ENCODE measurements at places on chromosomes 1 and 21. TPM values are rescaled to one million over a fixed set of nuclear protein-coding genes. Genes with fewer than 3 reads are reported as not detected.

HMCN1 gene
- 150 TPM for total RNA-seq

CD1B gene
- not detected for total RNA-seq

LCE6A gene
- not detected for total RNA-seq

DNA sequence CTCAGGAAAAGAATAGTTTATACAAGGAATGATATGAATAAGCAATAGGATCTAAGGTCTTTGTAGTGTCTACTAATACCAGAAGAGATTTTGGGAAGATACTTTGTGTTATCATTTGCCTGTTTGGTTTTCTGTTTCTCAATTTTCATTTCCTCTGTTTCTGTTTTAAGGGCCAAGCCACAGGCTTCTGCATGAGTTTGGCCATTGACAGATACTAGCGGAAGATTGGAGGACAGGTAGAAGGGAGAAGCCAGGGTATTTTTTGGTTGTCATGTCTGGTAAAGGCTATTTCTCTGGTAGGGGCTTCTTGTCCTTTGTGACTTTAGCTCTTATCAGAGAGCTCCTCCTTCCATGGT, 51.4 kb downstream of the HS2ST1 start:
- no peak for DNase-seq

GRCh38 chr1:7783826-7784491, at the start of gene PER3:
TSS of gene PER3 (plus strand) at chr1:7784291. CDS start at chr1:7784878, 587 bp downstream.
- peak; percentile 94 for DNase-seq

GRCh38 chr1:183097438-183098051, 74.3 kb downstream of the LAMC1 start:
- DNase-seq: peak; percentile 95

GRCh38 chr1:107138166-107138565, 2.7 kb upstream of the NTNG1 start:
- DNase-seq: no peak

DNA sequence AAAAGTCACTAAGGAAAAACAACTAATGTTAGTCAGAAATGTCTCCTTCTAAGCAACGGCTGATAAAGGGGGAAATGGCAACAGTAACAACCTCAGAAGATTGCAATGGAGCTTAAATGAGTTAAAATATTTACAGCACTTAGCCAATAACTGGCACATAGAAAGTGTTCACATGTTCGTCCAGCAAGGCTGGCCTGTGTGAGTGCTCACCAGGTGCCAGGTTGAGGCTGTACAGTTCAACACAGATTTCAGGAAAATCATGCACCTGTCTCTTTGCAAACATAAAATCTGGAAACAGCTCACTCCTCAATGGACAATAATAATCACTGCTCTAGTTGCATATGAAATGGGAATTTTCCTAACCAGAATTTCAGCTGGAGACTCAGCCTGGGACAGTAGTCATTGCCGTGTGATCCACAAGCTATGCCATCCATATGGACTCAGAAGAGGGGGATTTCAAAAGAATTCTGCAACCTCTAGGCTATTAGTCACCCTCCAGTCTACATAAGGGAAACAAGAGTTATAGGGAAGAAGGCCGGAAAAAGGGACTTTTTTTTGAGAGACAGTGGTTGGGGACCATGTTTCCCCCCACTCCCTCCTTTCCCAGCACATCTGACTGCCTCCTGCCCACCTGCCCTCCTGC, 68.6 kb downstream of the SYDE2 start:
- DNase-seq: no peak
